Activated CD4-positive, CD25-positive, alpha-beta regulatory T cell treated with anti-CD3 and anti-CD28 coated beads, Interleukin-2, amount 50 U/mL, for 16 hours (primary cell): ENCODE measurements at places on chromosomes 3 and 15.

DNA sequence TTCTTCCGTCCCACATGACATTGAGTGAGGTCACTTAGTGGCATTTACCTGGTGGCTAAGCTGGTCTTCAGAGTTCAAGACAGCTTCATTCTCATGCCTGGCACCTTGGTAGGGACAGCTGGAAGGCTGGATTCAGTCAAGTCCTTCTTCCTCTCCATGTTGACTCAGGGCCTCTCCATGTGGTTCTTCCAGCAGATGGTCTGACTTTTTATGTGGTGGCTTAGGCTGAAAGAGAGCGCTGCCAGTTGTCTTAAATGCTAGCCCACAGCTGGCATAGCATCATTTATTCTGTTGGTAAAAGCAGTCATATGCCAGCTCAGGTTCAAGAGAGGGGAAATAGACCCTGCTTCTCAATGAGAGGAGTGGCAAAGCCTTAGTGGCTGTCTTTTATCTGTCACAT, 53.0 kb upstream of the CTDSPL start:
- no peak for DNase-seq

- DNase-seq = no peak
These were observed at the start of gene GP9 for GRCh38 chr3:129060276-129061022. Gene GP9, plus strand, starts transcription at chr3:129060779. Its CDS starts 961 bp downstream, at chr3:129061740.

DNA sequence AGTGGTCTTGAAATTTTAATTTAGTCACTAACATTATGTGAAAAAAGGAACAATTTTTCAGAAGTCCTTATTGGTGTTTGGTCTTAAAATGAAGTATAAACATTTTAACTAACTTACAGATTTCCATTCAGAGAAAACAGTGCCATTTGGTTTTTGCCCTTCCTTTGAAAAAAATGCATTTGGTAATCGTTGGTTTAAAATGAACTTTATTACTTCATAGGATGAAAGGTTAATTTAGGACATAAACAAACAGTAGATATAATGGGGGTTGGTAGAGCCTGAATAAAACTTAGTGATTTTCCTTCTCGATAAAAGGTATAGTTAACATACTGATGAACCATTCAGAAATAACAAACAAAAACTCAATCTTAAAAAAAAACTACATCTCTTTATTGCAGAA, 39.7 kb downstream of the TFG start:
- DNase-seq = no peak

DNA sequence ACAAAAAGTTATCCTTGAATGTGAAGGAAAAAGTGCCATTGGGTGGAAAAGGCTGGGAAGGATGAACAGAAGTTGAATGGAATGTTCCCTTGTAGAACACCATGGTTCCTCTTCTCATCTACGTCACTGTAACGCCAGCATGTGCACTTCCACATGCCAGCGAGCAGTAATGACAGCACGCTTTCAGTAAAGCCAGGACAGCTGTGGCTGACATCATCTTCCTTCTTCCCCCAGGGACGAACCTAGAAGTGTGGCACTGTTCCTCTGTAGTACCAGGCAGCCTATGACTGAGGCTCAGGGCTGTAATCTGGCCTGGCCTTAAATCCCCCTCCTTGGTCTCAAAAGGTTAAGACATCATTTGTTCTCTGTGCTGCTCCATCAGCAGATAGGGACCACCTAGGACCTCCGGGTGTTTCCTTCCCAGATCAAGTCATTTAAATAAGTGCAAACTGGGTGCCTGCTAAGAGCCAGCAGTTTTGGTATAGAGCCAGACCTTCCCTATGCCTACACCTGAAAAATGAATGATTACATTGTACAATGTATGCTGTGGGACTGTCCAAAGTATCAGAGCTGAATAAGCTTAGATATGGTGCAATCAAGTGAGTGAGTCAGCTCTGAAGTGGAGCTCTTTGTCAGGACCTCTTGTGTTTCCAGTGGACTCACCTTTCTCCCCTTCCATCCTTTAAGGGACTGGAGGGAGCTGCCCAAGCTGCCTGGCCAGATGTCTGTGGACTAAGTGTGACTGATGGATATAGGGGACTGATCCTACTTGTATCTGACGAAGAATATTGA, 5.6 kb upstream of the SRPRB start:
- no peak for DNase-seq
